ENCODE measurements at places on chromosomes 7 and 10. TPM values are rescaled to one million over a fixed set of nuclear protein-coding genes. Genes with fewer than 3 reads are reported as not detected.

GRCh38 chr10:87546971-87547413 is 42.3 kb downstream of the MINPP1 start:
- H3K4me1 ChIP-seq: peaks cover 29% of the 10 kb centered on the region
- peaks cover 30% of the 10 kb centered on the region for H3K36me3 ChIP-seq
- H3K27ac ChIP-seq: no peak overlapping the region
- no peak overlapping the region for H3K4me3 ChIP-seq
- H3K27me3 ChIP-seq: no peaks in the 10 kb centered on the region

- peaks cover 4% of the 10 kb centered on the region for H3K36me3 ChIP-seq
- H3K27ac ChIP-seq: peak overlapping the region; percentile 17
- no peaks in the 10 kb centered on the region for H3K27me3 ChIP-seq
- peaks cover 13% of the 10 kb centered on the region for H3K4me1 ChIP-seq
- DNase-seq: no peak
- no peak overlapping the region for H3K4me3 ChIP-seq
These were observed 1133.4 kb downstream of the XPNPEP1 start for GRCh38 chr10:108789919-108790318.

- no peaks in the 10 kb centered on the region for H3K27me3 ChIP-seq
- no peak for DNase-seq
- peaks cover 26% of the 10 kb centered on the region for H3K4me1 ChIP-seq
- H3K36me3 ChIP-seq: peaks cover 14% of the 10 kb centered on the region
- peak overlapping the region; percentile 36 for H3K27ac ChIP-seq
These were observed 39.2 kb upstream of the LRRC17 start for GRCh38 chr7:102873470-102874165.

DNA sequence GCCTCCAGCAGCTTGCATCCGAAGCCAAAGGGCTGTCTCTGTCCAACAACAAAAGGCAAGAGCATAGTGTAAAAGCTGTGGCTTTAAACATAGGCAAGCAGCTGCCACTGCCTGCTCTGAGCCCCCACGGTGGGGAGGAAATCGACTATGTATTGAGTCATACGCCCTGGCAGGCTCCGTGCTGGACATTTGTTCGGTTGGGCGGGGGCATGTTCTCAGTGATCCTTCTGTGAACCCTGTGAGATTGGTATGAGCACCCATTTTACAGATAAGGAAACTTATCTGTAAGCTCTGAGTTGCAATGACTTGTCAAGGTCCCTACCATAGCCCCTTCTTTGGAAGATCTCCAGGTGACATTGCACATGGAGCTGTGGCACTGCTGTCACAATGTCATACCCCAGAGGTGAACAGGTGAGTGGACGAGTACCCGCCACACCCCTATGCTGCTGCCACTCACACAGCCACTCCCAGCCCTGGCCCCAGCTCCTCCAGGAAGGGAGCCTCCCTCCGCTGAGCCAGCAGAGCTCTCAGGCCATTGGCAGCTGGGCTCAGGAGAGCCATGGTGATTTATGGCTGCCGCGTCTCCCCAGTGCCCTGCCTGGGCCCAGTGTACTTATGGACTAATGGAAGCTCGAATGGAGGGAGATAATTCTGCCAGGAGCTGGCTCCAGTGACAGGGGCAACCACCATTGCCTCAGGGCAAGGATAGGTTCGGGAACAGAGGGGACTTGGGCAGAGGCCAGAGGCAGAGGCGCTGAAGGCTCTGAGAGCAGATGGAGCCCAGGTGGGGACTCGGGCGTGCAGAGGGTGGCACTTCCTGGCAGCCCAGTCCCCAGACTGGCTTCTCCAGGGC is 43.7 kb downstream of the UNC5B start:
- no peak overlapping the region for H3K4me3 ChIP-seq
- no peak overlapping the region for H3K27ac ChIP-seq
- H3K4me1 ChIP-seq: peaks cover 56% of the 10 kb centered on the region
- H3K36me3 ChIP-seq: no peaks in the 10 kb centered on the region
- H3K27me3 ChIP-seq: no peaks in the 10 kb centered on the region

DNA sequence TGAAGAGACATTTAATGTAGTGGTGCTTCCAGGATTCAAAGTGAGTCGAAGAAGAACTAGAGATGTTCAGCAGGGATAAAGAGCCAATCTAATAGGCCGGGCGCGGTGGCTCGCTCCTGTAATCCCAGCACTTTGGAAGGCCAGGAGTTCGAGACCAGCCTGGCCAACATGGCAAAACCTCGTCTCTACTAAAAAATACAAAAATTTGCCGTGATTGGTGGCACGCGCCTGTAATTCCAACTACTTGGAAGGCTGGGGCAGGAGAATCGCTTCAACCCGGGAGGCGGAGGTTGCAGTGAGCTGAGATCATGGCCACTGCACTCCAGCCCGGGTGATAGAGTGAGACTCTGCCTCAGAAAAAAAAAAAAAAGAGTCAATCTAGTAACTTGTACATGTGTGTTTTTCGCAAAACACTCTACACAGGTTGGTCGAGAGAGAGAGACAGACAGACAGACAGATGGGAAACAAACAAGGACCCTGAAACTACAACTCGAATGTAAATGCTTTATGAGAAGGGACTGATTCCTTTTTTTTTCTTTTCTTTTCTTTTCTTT is 775 bp downstream of the ABCB8 start:
- H3K36me3 ChIP-seq: peaks cover 2% of the 10 kb centered on the region
- peak overlapping the region; percentile 91 for H3K4me3 ChIP-seq
- H3K27ac ChIP-seq: peak overlapping the region; percentile 97
- no peak for DNase-seq
- no peaks in the 10 kb centered on the region for H3K27me3 ChIP-seq

- H3K4me3 ChIP-seq: peak overlapping the region; percentile 99
- no peaks in the 10 kb centered on the region for H3K36me3 ChIP-seq
- peak overlapping the region; percentile 96 for H3K27ac ChIP-seq
- H3K27me3 ChIP-seq: no peaks in the 10 kb centered on the region
These were observed 4.2 kb downstream of the FAM53B start for GRCh38 chr10:124739986-124740368.

GRCh38 chr7:129238546-129238945 is 13.7 kb downstream of the AHCYL2 start:
- H3K36me3 ChIP-seq: peaks cover 4% of the 10 kb centered on the region
- no peak overlapping the region for H3K27ac ChIP-seq
- H3K4me3 ChIP-seq: no peak overlapping the region
- no peaks in the 10 kb centered on the region for H3K27me3 ChIP-seq
- no peak for DNase-seq

Gene EPHA1
- 23.2 TPM for total RNA-seq

Gene KNDC1
- total RNA-seq: 23.7 TPM

Gene DPP6
- total RNA-seq: 0.18 TPM

Gene CADPS2
- 2.3 TPM for total RNA-seq

Gene CPA1
- total RNA-seq: 1.1 TPM

Gene ZNF804B
- total RNA-seq: 0.66 TPM

- H3K27me3 ChIP-seq: peaks cover 9% of the 10 kb centered on the region
- no peaks in the 10 kb centered on the region for H3K4me1 ChIP-seq
- no peak overlapping the region for H3K27ac ChIP-seq
These were observed 83.2 kb upstream of the BAIAP2L1 start for GRCh38 chr7:98483964-98484545.

Gene CYP3A4
- not detected for total RNA-seq

- peaks cover 7% of the 10 kb centered on the region for H3K4me1 ChIP-seq
- DNase-seq: no peak
- no peak overlapping the region for H3K27ac ChIP-seq
- H3K4me3 ChIP-seq: no peak overlapping the region
- peaks cover 5% of the 10 kb centered on the region for H3K36me3 ChIP-seq
These were observed 73.6 kb downstream of the PODXL start for GRCh38 chr7:131482800-131483199.

DNA sequence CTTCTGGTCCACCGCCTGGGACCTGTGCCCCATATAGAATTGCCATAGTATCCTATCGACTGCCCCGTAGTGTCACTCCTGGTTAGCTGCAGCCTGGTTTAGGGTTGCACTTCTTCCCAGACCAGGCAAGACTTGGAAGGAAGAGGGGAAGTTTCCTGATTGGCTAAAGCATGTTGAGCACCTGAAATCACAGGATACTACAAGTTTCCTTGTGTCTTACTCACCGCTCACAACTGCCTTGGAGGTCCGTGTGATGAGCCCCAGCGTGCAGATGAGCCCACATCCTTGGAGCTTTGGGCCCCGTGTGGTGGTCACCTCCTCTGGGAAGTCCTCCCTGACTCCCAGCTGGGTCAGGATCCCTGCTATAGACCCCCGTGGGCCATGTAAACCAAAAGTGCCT is 73.9 kb upstream of the GTF2I start:
- no peaks in the 10 kb centered on the region for H3K27me3 ChIP-seq
- H3K27ac ChIP-seq: no peak overlapping the region
- no peak for DNase-seq
- H3K36me3 ChIP-seq: peaks cover 6% of the 10 kb centered on the region
- H3K4me3 ChIP-seq: no peak overlapping the region

DNA sequence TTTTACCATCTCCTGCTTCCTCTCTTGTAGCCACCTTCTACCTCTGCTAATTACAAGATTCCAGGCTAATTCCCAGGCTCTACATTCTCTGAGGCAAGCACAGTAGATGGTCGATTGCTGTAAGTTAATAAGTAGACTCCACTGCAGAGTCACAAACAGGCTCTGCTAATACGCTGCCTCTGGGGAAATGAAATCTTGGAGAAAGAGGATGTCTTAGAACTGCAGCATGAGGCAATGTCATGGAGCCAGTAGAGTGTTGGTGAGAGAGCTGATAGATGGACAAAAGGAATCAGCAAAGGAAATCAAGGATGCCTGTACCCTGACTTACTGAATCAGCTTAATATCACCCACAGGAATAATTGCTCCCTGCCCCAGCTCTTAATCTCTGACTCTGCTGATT is 1260.3 kb downstream of the XPNPEP1 start:
- DNase-seq: no peak
- no peak overlapping the region for H3K27ac ChIP-seq
- H3K4me3 ChIP-seq: no peak overlapping the region
- H3K4me1 ChIP-seq: peaks cover 7% of the 10 kb centered on the region
- H3K36me3 ChIP-seq: no peaks in the 10 kb centered on the region

DNA sequence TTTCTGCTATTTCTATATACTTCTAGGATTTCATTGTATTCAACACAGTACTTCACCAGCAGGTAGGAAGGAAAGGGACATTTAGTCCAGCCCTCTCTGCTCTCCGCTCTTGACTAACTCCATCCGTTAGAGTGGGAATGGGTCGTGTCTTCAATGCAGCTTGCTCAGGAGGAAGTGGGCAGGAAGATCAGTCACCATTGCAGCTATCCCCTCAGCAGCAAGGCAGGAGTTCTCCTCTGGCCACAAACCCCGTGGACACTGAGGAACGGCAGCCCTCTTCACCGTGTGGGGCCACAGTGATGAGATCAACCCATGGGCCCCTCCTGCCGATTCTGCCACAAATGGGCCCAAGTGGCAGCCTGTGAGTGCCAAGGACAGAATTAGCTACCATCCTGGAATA is 30.2 kb upstream of the IKZF1 start:
- no peak overlapping the region for H3K4me3 ChIP-seq
- H3K27me3 ChIP-seq: peaks cover 54% of the 10 kb centered on the region
- no peak overlapping the region for H3K27ac ChIP-seq
- H3K36me3 ChIP-seq: no peaks in the 10 kb centered on the region
- no peak for DNase-seq
- H3K4me1 ChIP-seq: no peaks in the 10 kb centered on the region

GRCh38 chr10:89692416-89692815 is 9.0 kb upstream of the KIF20B start:
- DNase-seq: no peak
- H3K4me1 ChIP-seq: peaks cover 22% of the 10 kb centered on the region
- no peak overlapping the region for H3K27ac ChIP-seq
- H3K27me3 ChIP-seq: no peaks in the 10 kb centered on the region

- peaks cover 12% of the 10 kb centered on the region for H3K36me3 ChIP-seq
- H3K4me1 ChIP-seq: no peaks in the 10 kb centered on the region
- H3K4me3 ChIP-seq: no peak overlapping the region
These were observed 8.8 kb downstream of the PARP12 start for GRCh38 chr7:140053812-140054539.

- H3K4me1 ChIP-seq: peaks cover 13% of the 10 kb centered on the region
- H3K27ac ChIP-seq: no peak overlapping the region
- H3K36me3 ChIP-seq: no peaks in the 10 kb centered on the region
- H3K4me3 ChIP-seq: no peak overlapping the region
- DNase-seq: no peak
- H3K27me3 ChIP-seq: no peaks in the 10 kb centered on the region
These were observed 181.8 kb upstream of the MDFIC start for GRCh38 chr7:114740095-114740494.

GRCh38 chr10:108868881-108869280 is 1054.4 kb downstream of the XPNPEP1 start:
- no peaks in the 10 kb centered on the region for H3K36me3 ChIP-seq
- H3K4me3 ChIP-seq: no peak overlapping the region
- peaks cover 5% of the 10 kb centered on the region for H3K4me1 ChIP-seq
- H3K27ac ChIP-seq: no peak overlapping the region

DNA sequence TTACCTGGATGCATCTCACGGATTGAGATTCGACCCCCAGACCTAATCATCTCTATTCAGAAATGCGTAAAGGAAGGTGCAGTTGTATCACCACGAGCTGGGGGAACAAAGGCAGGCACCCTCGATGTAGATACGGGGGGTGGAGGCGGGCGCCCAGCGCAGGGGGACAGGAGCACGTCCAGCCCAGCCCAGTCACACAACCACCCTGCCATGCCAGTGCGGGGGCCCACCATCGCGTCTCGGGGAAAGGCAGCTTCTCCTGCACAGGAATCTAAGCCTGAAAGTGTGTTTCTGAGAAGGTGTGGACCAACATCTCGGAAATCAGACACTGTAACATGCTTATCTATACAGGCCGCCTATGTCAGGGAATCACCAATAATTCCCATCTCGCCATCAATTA is 131.1 kb downstream of the DIP2C start:
- peak overlapping the region; percentile 12 for H3K27ac ChIP-seq
- no peak overlapping the region for H3K4me3 ChIP-seq
- no peaks in the 10 kb centered on the region for H3K27me3 ChIP-seq
- H3K4me1 ChIP-seq: peaks cover 51% of the 10 kb centered on the region

DNA sequence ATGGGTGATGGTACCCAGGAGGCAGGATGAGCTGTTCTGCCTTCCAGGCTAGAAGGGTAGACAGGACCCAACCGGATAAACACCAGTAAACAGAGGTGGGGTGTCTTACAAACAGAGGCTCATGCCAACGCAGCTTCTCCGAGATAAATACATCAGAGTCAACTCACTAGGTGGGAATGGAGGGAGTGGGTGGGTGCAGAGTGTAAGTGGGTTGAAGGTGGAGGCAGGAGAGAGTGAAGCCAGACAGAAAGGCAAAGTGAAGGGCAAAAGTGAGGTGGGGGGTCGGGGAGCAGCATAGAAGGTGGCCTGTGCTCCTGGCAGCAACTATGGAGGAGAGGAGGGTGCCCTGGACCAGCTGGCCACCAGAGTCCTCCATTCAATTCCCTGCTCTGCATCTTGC is 40.4 kb upstream of the COL13A1 start:
- H3K27me3 ChIP-seq: peaks cover 12% of the 10 kb centered on the region
- no peak overlapping the region for H3K27ac ChIP-seq
- no peak for DNase-seq
- H3K4me1 ChIP-seq: peaks cover 29% of the 10 kb centered on the region
- no peaks in the 10 kb centered on the region for H3K36me3 ChIP-seq

GRCh38 chr7:134018306-134018705 is 108.8 kb upstream of the LRGUK start:
- H3K4me1 ChIP-seq: no peaks in the 10 kb centered on the region
- H3K27ac ChIP-seq: no peak overlapping the region
- no peak for DNase-seq
- H3K36me3 ChIP-seq: no peaks in the 10 kb centered on the region
- H3K27me3 ChIP-seq: no peaks in the 10 kb centered on the region
